CD8-positive, alpha-beta memory T cell (primary cell): ENCODE measurements at places on chromosomes 6 and 20. TPM values are rescaled to one million over a fixed set of nuclear protein-coding genes. Genes with fewer than 3 reads are reported as not detected.

The TREM2 gene
- not detected for polyA plus RNA-seq

GRCh38 chr20:53713328-53714056 is 119.9 kb upstream of the ZNF217 start:
- no peak for DNase-seq

DNA sequence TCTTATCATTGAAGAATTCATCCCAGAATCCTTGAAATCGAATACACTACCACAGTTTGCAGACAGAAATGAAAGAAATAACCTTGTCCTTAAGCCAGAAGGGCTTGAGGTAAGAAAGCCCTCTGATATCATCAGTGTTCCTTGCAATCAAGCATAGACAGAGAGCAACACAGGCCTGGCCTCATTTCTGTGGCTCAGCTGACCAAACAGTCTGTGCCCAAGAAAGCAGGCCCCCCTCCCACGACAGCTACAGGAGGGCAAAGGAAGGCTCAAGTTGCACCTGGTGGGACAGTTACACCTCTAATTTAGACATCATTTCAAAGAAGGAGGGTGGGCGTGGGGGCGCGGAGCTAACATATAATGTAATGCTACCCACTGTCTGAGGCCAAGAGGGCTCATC is 21.6 kb downstream of the KIF16B start:
- no peak for DNase-seq

DNA sequence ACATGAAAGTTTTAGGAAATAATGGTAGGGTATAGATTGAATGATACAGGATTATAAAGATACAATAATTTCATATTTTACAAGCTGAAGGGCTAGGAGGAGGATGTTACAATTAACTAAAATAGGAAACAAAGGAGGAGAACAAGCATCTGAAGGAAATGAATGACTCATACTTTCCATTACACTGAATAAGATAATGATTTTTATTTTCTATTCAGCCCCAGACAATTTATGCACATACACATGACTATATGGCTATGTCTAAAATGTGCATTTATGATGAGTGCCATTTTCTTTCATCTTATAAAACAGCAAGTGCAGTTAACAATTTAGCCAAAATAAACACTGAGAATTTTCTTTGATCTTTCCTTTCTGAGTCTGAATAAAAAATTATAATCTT is 994.6 kb upstream of the ADGRB3 start:
- DNase-seq, result no peak

DNA sequence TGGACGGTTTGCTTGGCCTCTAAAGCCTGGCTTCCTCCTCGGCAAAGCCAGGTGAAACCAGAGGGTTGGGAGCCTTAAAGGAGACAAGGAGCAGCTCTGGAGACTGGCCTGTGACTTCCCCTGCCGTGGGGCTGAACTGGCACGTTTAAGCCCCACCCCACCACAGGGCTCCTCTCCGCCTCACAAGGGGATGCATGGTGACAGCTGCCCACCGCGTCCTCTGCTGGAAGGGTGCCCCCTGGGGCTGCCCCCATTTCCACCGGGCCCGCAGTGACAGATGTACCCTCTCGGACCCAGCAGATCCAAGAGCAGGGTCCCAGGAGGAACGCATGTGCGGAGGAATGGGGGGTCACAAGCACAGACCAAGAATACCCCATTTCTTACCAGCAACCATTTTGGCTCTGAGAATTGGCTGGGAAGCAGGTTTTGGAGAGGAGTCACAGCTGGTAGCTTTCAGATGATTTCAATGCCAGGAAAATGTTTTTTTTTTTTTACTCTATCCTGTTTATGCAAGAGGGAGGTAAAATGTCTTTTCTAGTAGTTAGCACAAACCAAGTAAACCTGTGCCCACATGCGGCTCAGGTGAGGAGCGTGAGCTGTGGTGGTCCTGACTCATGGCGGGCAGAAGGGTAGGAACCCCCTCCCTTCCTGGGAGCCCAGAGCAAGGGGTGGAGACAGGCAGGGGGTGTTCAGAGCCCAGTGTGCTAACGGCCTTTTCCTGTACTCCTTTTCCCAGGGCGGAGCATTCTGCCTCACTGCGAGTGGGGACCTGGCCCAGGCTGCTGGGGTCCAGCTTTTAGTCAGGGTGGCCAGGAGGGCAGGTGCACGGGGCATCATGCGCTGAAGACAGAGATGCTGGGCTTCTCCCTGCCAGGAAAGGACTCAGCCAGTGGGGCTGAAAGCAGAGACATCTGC is 33.0 kb downstream of the FRMD1 start:
- DNase-seq, result no peak

DNA sequence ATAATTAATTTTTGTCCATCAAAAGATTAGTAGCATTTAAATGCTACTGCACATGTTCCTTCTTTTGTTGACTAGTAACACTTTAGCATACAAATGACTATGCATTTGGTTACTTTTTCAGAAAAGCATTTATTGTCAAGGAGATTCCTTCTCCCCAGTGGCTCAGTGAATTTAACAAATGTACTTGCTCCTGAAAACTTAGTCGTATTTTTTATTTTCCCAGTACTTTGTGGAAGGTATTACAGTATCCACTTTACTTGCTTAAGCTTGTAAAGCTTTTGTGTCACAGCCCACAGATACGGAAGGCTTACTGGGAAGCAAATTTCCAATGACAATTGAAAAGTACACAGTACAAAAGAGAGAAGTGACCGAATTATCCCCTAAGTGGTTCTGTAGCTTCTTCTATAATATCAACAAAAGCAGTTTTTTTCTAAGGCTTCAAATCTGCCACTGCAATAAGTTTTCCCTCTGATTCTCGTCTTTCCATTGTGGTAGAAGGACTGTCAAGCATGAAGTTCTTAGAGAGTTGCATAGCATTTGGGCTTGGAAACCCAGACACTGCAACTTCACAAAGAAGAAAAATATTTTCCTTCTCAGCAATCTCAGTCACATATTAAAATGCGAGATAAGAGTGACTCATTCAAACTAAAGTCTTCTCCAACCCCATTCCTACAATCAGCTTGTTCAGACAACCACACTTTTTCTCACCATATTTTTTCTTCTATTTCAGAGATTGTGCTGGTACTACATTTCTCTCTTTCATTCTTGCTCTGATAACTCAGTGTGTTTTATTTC is 431.2 kb downstream of the GRIK2 start:
- no peak for DNase-seq

DNA sequence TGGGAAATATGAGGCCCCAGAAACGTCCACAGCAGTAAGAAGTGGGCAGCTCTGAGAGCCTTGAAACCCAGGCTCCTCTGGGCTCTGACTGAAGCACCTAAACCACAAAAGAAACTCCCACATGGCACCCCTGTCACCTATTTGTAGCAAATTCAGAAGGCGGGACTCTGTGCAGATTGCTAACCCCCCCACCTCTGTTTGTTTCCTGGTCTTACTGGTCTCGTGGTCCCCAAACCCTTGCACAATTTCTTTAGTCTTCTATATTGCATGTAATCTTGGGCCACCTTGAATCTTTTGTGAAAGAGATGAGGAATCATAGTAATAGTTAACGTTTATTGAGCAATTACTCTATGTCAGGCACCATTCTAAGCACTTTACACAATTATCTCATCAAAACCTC is 154.3 kb downstream of the PREX1 start:
- DNase-seq, result no peak
